Glutamatergic neuron (in vitro differentiated cells): ENCODE measurements at places on chromosomes 2 and 18. TPM values are rescaled to one million over a fixed set of nuclear protein-coding genes. Genes with fewer than 3 reads are reported as not detected.
A peak's percentile ranks its signal among the peaks of the same experiment; 100 is the strongest.

GRCh38 chr2:219245148-219245898 is at the start of the genes GLB1L and STK16:
Gene GLB1L, minus strand, starts transcription at chr2:219245444. Its CDS starts 1,871 bp downstream, at chr2:219243573.
Gene STK16, plus strand, starts transcription at chr2:219245479. Its CDS starts 521 bp downstream, at chr2:219246000.
- H3K27me3 ChIP-seq: peaks cover 1% of the 10 kb centered on the region
- DNase-seq: peak; percentile 97
- H3K4me3 ChIP-seq: peak within 1 kb of the TSS; percentile 97
- no peaks in the 10 kb centered on the region for H3K36me3 ChIP-seq

GRCh38 chr2:200417366-200417765 is 92.5 kb downstream of the KCTD18 start:
- H3K4me1 ChIP-seq: peaks cover 5% of the 10 kb centered on the region
- no peak overlapping the region for H3K27ac ChIP-seq
- DNase-seq: no peak
- no peak overlapping the region for H3K4me3 ChIP-seq
- H3K36me3 ChIP-seq: no peaks in the 10 kb centered on the region

DNA sequence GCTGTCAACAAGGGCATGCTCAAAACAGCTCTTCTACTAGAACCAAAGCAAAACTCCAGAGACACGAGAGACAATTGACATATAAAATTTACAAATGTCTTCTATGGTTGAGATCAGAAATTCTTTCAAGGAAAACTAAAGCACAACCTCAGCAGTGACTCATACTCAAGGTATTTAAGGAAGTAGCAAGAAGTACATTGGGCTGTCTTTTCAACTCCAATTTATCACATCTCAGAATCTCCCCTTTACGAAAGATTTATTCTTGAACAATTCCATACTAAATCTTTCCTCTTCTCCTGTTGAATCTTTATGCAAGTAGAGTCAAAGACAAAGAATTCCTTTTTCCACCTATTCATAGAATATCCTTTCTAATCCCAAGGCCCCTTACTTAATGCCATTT is 324.0 kb downstream of the IRS1 start:
- DNase-seq: no peak
- no peak overlapping the region for H3K27ac ChIP-seq
- peaks cover 6% of the 10 kb centered on the region for H3K36me3 ChIP-seq

- no peaks in the 10 kb centered on the region for H3K4me1 ChIP-seq
- H3K4me3 ChIP-seq: no peak overlapping the region
- H3K36me3 ChIP-seq: peaks cover 9% of the 10 kb centered on the region
- H3K27ac ChIP-seq: no peak overlapping the region
- H3K27me3 ChIP-seq: peaks cover 2% of the 10 kb centered on the region
Observed at GRCh38 chr2:206250041-206250897, 24.2 kb upstream of the ZDBF2 start.

DNA sequence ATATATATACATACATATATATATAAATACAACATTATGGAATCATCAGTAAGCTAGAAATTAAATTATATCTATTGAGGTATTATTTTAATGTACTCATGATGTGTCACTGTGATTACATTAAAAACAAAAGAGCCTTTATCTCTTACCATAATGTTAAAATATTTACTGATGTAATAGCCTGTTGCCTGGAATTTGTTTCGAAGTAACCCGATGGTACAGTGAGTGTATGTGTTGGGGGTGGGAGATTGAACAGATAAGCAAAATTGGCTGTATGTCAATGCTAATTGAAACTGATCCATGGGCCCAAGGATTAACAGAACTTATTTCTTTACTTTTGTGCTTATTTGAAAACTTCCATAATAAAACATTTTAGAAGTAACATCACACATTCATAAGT is 1473.2 kb downstream of the LRP1B start:
- H3K27me3 ChIP-seq: no peaks in the 10 kb centered on the region
- H3K4me1 ChIP-seq: peaks cover 14% of the 10 kb centered on the region
- H3K4me3 ChIP-seq: no peak overlapping the region
- H3K36me3 ChIP-seq: no peaks in the 10 kb centered on the region
- DNase-seq: no peak
- no peak overlapping the region for H3K27ac ChIP-seq

- H3K36me3 ChIP-seq: no peaks in the 10 kb centered on the region
- H3K27ac ChIP-seq: no peak overlapping the region
- H3K27me3 ChIP-seq: no peaks in the 10 kb centered on the region
- no peaks in the 10 kb centered on the region for H3K4me1 ChIP-seq
Observed at GRCh38 chr2:64201151-64201550, 56.9 kb upstream of the PELI1 start.

DNA sequence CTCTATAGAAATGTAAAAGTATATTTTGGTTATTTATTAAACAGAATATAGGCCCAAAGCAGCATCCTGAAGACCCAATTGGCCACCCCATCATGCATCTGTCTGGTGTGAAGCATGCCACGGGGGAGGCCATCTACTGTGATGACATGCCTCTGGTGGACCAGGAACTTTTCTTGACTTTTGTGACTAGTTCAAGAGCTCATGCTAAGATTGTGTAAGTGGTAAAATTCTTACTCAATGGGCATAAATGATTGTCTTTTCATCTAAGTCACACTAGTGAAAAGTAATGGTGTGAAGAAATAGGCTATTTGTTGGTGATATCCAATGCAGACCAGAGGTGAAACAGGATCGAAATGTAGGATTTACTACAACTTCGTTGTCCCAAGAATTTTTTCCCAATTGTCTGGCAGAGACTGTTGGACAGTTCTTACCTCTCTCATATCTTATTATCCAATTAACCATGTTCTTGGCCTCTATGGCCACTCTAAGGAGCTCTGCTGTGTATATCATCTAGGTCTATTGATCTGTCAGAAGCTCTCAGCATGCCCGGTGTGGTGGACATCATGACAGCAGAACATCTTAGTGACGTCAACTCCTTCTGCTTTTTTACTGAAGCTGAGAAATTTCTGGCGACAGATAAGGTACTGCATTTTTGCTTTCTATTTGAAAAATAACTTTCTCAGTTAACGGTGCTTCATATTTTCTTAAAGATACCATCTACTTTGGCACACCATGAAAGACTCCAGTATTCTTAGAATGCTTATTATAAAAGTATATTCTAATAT is 35.0 kb downstream of the AOX1 start:
- DNase-seq: no peak
- no peaks in the 10 kb centered on the region for H3K4me1 ChIP-seq
- H3K4me3 ChIP-seq: no peak overlapping the region
- H3K36me3 ChIP-seq: no peaks in the 10 kb centered on the region
- H3K27me3 ChIP-seq: peaks cover 1% of the 10 kb centered on the region

DNA sequence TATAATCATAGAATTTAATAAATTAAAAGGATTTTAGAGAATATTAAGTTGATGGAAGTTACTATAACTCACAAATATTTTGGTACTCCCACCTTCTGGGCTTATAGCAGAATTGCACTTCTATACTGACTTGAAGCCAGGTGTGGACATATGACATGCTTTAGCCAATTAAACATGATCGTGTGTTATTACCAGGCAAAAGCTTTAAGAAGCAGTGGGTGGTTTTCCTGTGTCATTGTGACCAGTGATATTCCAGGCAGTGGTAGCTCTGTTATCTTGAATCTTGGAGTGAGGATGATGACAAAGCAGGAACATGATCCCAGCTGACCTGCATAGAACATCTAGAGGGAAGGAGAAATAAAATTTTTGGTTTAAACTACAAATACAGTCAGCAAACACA is 370.9 kb upstream of the ZEB2 start:
- H3K27ac ChIP-seq: no peak overlapping the region
- no peak for DNase-seq
- H3K27me3 ChIP-seq: no peaks in the 10 kb centered on the region
- no peak overlapping the region for H3K4me3 ChIP-seq
- H3K4me1 ChIP-seq: peaks cover 4% of the 10 kb centered on the region

DNA sequence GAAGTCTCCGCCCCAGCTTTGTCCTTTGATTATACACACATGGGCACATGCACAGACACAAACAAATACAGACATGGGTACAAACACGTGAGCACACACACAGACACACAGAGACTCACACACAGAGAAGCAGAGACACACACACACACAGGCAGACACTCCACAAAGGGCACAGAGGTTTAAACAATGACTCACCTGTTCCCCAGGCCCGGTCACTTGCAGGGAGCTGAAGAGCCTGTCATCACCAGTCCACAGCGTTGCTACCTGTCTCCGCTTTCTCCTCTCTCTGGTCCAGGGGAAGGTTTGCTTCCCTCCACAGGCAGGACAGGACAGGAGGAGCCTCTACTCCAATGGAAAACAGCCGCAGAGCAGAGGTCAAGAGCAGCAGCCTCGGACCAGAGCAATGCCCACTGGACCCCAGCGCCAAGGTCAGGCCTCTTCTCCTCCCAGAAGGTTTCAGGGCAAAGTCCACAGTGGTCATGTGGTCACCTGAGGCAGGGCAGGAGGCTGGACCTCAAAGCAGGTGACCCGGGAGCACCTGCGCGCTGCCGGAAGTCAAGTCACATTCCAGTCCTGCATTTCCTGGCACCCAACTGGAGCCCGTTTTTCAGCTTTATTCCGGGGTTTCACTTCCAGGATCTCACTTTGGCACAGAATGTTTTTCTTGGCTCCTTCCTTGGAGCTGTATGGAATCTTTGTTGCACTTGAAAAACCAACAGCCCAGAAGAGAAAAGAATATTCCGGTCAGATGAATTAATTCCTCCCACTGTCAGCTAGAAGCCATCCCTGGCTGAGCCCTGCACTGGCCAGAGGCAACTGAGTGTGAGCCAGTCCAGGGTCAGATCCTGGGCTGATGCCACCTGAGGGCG is at the start of gene RAB17:
Gene RAB17, minus strand, starts transcription at position 463 of the 869 bp plus-strand sequence. CDS start 4,580 bp downstream, outside the sequence.
- H3K27ac ChIP-seq: no peak within 1 kb of the TSS
- H3K27me3 ChIP-seq: peaks cover 2% of the 10 kb centered on the region
- no peaks in the 10 kb centered on the region for H3K36me3 ChIP-seq
- H3K4me3 ChIP-seq: no peak within 1 kb of the TSS
- peaks cover 17% of the 10 kb centered on the region for H3K4me1 ChIP-seq

DNA sequence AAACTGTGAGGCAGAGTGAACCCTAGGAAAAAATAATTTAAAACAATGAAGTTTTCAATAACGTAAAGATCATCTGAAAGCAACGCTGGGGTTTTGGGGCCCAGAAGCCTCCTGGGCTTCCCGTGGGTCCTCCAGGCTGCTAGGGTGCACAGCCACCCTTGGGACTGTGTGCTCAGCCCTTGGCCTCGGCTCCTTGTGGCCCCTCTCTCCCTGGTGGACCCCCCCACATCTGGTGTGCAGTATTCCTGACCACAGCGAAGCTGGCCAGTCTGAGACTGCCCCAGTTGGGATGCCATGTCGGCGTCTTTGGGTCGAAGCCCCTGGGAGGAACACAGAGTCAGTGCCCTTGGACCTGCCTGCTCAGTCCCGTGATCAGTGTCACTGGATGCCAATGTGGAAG is 53.0 kb downstream of the ACKR3 start:
- H3K27ac ChIP-seq: no peak overlapping the region
- peaks cover 4% of the 10 kb centered on the region for H3K36me3 ChIP-seq
- no peak for DNase-seq
- H3K4me3 ChIP-seq: no peak overlapping the region
- H3K27me3 ChIP-seq: peaks cover 5% of the 10 kb centered on the region
- H3K4me1 ChIP-seq: peaks cover 6% of the 10 kb centered on the region

DNA sequence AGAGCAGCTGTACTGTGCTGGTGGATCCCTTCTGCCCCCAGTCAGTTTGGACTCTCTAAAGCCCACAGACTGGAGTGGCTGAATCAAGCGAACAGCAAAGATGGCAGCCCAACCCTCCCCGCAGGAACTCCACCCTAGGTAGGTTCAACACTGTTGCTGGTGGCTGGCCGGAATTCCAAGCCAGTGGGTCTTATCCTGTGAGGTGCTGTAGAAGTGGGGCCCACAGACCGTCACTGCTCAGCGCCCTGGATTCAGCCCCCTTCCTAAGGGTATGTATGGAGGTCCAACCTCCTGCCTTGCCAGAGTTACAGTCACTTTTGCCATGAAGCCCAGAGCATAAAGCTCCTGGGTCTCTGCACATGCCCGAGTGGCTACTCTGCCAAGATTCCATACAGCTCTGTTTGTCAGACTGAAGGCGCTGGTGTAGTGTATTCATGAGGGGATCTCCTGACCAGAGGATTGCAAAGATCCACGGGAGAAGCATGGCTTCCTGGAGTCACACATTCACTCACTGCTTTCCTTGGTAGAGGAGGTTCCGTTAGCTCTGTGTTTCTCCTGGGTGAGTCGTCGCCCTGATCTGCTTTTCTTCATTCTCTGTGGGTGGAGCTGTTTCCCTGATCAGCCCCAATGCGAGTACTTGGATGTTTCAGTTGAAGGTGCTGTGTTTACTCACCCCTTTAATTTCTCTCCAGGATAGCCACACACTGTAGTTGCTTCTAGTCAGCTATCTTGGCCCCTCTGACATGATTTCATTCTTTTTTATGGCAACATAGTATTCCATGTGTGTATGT is 293.6 kb upstream of the THUMPD2 start:
- no peaks in the 10 kb centered on the region for H3K4me1 ChIP-seq
- DNase-seq: no peak
- H3K4me3 ChIP-seq: no peak overlapping the region

BMP10 gene
- total RNA-seq: not detected

ACMSD gene
- not detected for total RNA-seq

PLCL1 gene
- 28.8 TPM for total RNA-seq
